Hair follicular keratinocyte (primary cell): ENCODE measurements at places on chromosomes 11 and 22. TPM values are rescaled to one million over a fixed set of nuclear protein-coding genes. Genes with fewer than 3 reads are reported as not detected.

PGM2L1 gene
- total RNA-seq = 1.6 and 1.7 TPM in 2 replicates

MRE11 gene
- total RNA-seq = 5.4 and 17.1 TPM in 2 replicates

TENM4 gene
- 9.4 and 15.3 TPM in 2 replicates for total RNA-seq

CARNS1 gene
- 0.30 TPM in 1 of 2 replicates, not detected in the other for total RNA-seq

CALCB gene
- total RNA-seq = 0.31 TPM in 1 of 2 replicates, not detected in the other

SBF1 gene
- total RNA-seq = 51.1 and 67.3 TPM in 2 replicates

SLC22A6 gene
- total RNA-seq = not detected in 2 replicates

CLMP gene
- total RNA-seq = 67.5 and 69.9 TPM in 2 replicates

WNT11 gene
- total RNA-seq = 0.39 TPM in 1 of 2 replicates, not detected in the other

GUCD1 gene
- 73.4 and 75.1 TPM in 2 replicates for total RNA-seq

GLB1L3 gene
- 0.70 and 2.3 TPM in 2 replicates for total RNA-seq

MS4A8 gene
- not detected in 2 replicates for total RNA-seq

ZNF215 gene
- 3.8 and 5.3 TPM in 2 replicates for total RNA-seq

OR4A16 gene
- total RNA-seq = not detected in 2 replicates

SCGB1C1 gene
- not detected in 2 replicates for total RNA-seq

CYB5R3 gene
- total RNA-seq = 97.3 and 111 TPM in 2 replicates

TSPAN32 gene
- not detected in 2 replicates for total RNA-seq

CCDC88B gene
- 3.9 and 5.3 TPM in 2 replicates for total RNA-seq

DBX1 gene
- total RNA-seq = not detected in 2 replicates

PATE3 gene
- total RNA-seq = not detected in 2 replicates

OR52H1 gene
- not detected in 2 replicates for total RNA-seq
